ENCODE measurements at places on chromosomes 7 and 10.

GRCh38 chr7:83697804-83698530 lies 49.0 kb upstream of the SEMA3E start:
- H3K36me3 ChIP-seq: no peaks in the 10 kb centered on the region

GRCh38 chr10:29141761-29142160 lies 147.1 kb upstream of the LYZL1 start:
- no peak overlapping the region for H3K27ac ChIP-seq
- H3K36me3 ChIP-seq: no peaks in the 10 kb centered on the region
- peaks cover 17% of the 10 kb centered on the region for H3K27me3 ChIP-seq
- no peaks in the 10 kb centered on the region for H3K4me1 ChIP-seq

- H3K27ac ChIP-seq: no peak overlapping the region
- H3K4me1 ChIP-seq: no peaks in the 10 kb centered on the region
These were observed 187.8 kb downstream of the NPSR1 start for GRCh38 chr7:34845666-34846361.

DNA sequence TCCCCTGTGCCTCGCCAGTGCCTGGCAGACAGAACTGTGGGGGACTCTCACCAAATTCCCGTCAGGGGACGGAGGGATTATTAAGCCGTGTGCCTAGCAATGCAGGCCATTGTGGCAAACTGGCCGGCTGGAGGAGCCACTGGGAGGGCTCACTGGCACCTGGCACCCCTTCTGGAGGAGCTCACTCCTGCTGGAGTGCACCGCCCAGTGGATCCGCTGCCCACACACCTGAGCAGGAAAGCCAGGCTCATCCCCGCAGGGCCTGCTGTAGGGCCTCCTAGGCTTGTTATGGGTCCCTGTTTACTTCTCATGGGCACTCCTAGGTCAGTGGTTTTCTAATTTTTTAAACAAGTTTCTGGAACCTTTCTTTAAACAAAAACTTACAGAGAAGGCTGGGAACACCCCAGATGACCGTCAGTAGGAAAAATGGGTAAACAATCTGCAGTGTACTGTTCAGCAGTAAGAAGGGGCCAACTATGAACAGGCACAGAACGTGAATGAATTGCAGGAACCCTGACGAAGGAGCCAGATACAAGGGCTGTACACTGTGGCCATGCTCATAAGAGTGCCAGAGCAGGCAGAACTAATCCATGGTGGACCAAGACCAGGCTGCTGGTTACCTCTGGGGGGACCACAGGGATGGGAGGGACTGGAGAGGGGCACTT lies 64.8 kb downstream of the LANCL2 start:
- H3K27ac ChIP-seq: no peak overlapping the region
- H3K27me3 ChIP-seq: no peaks in the 10 kb centered on the region
- peaks cover 12% of the 10 kb centered on the region for H3K4me1 ChIP-seq
- peaks cover 7% of the 10 kb centered on the region for H3K36me3 ChIP-seq
- H3K4me3 ChIP-seq: no peak overlapping the region

DNA sequence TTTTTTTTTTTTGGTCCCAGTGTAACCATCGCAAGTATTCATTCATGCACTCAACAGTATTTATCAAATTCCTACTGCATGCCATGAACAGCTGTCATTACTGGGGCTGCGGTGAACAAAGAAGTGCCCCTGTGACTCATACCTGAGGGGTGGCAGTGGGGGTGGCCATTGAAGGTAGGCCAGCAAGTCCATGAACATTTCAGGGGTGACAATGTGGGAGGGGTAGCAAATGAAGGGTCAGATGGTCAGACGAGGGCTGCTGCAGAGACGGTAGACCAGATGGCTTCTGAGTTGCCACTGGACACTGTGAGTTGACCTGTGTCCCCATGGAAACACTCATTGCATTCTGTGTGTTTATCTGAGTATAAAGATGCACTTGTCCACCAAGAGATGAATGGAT lies 92.5 kb upstream of the PITRM1 start:
- no peak overlapping the region for H3K4me3 ChIP-seq
- H3K27ac ChIP-seq: no peak overlapping the region
- H3K27me3 ChIP-seq: peaks cover 22% of the 10 kb centered on the region
- DNase-seq: no peak
- H3K4me1 ChIP-seq: no peaks in the 10 kb centered on the region
- H3K36me3 ChIP-seq: no peaks in the 10 kb centered on the region

DNA sequence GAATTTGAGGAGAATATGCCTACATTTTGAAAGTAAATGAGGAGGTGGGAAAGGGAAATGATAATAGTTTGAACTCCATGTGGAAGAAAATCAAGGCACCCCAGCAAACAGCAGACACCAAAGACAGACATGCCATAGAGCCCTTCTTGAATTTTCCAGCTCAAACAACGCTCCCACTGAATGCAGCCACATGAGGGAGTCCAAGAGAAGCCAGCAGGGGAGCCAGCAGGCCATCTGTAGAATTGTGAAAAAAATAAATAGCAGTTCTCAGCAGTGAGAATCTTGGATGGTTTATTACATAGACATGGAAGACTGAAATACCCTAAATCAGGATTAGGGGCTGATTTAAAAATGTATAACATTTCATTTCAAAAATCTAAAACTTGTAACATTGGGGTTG lies 1567.3 kb upstream of the LRRTM3 start:
- DNase-seq: no peak
- no peaks in the 10 kb centered on the region for H3K4me1 ChIP-seq
- H3K36me3 ChIP-seq: no peaks in the 10 kb centered on the region

DNA sequence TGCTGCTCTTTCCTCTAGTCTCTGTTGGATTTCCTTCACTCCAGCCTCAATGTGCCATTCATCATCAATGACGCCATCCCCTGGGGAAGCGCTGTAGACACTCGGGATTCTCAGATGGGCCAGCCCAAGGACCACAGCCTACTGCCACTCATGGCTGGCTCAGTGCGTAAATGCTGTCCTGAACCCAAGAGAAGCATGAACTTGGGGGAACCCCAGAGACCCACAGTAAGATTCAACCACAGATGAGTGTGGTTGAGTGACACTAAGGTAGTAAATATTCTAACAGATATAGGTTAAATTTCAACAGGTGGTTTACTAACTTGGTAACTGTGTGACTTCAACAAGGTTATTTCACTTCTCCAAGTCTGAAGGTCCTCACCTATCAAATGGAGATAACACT lies 304.1 kb downstream of the GRM8 start:
- H3K4me3 ChIP-seq: no peak overlapping the region
- H3K27me3 ChIP-seq: no peaks in the 10 kb centered on the region
- no peaks in the 10 kb centered on the region for H3K4me1 ChIP-seq
- H3K27ac ChIP-seq: no peak overlapping the region

DNA sequence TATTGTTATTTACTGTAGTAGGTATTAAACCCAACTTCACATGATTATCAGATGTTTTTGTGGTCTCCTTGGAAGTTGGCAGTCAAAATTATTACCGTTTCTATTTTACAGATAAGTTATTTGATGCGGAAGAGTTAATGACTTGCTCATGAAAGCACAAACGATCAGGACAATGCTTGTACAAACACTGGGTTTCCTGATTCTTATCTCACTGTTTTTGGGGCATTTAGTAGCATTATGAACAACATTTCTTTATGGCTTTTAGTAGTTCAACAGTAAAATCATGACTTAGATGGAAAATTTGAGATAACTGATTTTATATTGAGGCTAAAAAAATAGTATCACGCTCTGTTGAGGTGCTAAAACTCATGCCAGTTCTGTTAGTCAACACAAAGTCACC lies 361.5 kb upstream of the MBL2 start:
- H3K4me3 ChIP-seq: no peak overlapping the region
- no peak overlapping the region for H3K27ac ChIP-seq
- H3K36me3 ChIP-seq: no peaks in the 10 kb centered on the region
- no peaks in the 10 kb centered on the region for H3K27me3 ChIP-seq
- DNase-seq: no peak
- H3K4me1 ChIP-seq: no peaks in the 10 kb centered on the region

- DNase-seq: no peak
- H3K4me3 ChIP-seq: peak overlapping the region; percentile 58
- peaks cover 21% of the 10 kb centered on the region for H3K27me3 ChIP-seq
These were observed 933 bp upstream of the RNF32 start for GRCh38 chr7:156639426-156640256.

GRCh38 chr7:114703677-114704076 lies 218.2 kb upstream of the MDFIC start:
- H3K27me3 ChIP-seq: no peaks in the 10 kb centered on the region
- no peaks in the 10 kb centered on the region for H3K36me3 ChIP-seq
- H3K27ac ChIP-seq: no peak overlapping the region
- H3K4me1 ChIP-seq: no peaks in the 10 kb centered on the region

DNA sequence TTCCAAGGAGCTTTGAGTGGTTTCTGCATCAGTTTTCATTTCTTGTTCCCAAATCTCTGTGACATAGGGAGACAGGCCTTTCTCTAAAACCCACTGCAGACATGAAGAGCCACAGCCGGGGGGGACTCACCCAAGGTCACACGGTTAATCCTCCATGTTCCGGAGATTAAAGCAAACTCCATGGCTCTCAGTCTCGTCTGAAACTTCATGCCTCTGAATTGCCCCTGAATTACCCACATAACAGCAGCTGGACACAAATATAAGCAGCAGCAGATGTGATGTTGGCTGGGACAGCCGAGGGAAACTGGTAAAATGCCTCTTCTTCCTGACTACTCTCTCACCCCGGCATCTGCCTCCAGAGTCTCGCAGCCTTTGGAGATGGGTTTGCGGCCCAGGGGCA lies 402.2 kb downstream of the DNAJB6 start:
- DNase-seq: no peak
- no peaks in the 10 kb centered on the region for H3K4me1 ChIP-seq
- H3K4me3 ChIP-seq: no peak overlapping the region
- no peak overlapping the region for H3K27ac ChIP-seq

- no peaks in the 10 kb centered on the region for H3K36me3 ChIP-seq
- DNase-seq: no peak
- peaks cover 13% of the 10 kb centered on the region for H3K4me1 ChIP-seq
- no peak overlapping the region for H3K27ac ChIP-seq
- H3K27me3 ChIP-seq: peaks cover 37% of the 10 kb centered on the region
- H3K4me3 ChIP-seq: no peak overlapping the region
These were observed 61.9 kb downstream of the SH3PXD2A start for GRCh38 chr10:103793429-103793828.

GRCh38 chr7:36080843-36081242 lies 72.2 kb upstream of the EEPD1 start:
- H3K36me3 ChIP-seq: no peaks in the 10 kb centered on the region
- no peak overlapping the region for H3K27ac ChIP-seq
- H3K4me1 ChIP-seq: no peaks in the 10 kb centered on the region
- H3K27me3 ChIP-seq: peaks cover 11% of the 10 kb centered on the region

GRCh38 chr10:28445516-28445915 lies 87.4 kb upstream of the WAC start:
- H3K27me3 ChIP-seq: peaks cover 22% of the 10 kb centered on the region
- no peaks in the 10 kb centered on the region for H3K4me1 ChIP-seq
- H3K4me3 ChIP-seq: no peak overlapping the region
- DNase-seq: no peak
- no peak overlapping the region for H3K27ac ChIP-seq

Measured in activated naive CD4-positive, alpha-beta T cell treated with anti-CD3 and anti-CD28 coated beads, Interleukin-2, amount 10 ng/mL, durations not matched to agents 7 days and 5 days (primary cell).